ENCODE measurements at places on chromosomes 2 and 18.

DNA sequence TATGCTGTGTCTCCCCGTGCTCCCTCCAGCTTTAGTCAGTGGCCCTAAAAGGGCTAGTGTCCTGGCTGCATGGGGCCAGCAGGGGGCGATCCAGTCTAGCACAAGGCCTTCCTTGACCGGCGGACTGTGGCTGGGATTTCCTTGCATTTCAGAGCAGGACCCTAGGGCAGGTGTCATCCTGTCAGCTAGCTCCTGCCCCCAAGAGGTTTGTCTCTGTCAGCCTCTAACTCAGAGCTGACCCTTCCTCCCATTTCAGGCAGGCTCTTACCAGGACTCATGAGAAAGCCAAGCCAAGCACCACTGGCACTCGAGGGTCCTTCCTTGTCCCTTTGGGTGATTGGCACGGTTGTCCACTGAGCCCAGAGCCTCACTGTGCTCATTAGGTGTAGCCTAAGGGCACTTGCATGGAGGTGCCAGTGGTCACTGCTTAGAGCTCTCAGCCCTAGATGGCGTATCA is 140.3 kb downstream of the RPIA start:
- H3K27ac ChIP-seq: no peak overlapping the region
- peak; percentile 64 for DNase-seq
- H3K36me3 ChIP-seq: no peaks in the 10 kb centered on the region
- H3K4me3 ChIP-seq: no peak overlapping the region
- peaks cover 7% of the 10 kb centered on the region for H3K27me3 ChIP-seq

DNA sequence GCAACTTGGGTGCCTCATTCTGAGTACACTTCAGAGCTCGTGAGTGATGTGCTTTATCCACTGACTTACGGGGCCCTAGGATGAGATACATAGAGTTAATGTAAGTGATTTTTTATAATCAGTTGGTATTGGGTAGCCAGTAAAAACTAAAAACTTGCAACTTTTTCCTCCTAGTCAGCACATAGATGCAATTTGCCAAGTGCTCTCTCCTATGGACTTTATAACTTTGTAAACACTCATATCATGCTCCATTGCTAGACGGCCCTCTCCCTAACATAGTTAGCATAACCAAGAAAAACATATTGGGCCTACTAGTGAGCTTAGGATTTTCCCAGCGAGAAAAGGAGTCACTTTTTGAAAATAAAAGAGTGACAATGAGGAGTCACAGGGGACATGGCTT is 60.4 kb downstream of the PLB1 start:
- DNase-seq: no peak
- no peaks in the 10 kb centered on the region for H3K4me1 ChIP-seq
- no peak overlapping the region for H3K4me3 ChIP-seq
- H3K27ac ChIP-seq: no peak overlapping the region
- H3K36me3 ChIP-seq: no peaks in the 10 kb centered on the region

DNA sequence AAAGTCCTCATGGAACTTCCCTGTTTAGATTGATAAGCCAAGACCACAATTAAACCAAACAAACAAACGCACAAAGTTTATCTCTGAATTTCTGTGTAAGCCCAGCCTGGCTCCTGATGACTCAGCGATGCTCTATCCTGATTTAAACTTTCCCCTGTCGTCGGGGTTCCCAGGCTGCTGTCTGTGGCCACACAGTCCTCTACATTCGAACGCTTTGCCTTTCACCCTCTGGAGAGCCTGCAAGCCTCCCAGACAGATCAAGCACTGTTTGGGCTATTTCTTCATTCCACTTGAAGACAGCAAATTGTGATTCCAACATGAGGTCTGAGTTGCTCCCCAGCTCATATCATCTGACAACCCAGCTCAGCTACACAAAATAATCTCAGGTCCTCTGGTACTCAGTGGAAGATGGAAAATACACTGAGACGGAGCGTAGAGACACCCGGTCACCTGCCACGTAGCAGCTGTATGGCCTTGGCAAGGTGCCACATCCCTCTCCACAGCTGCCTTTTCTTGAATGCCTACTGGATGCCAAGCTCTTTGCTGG is 51.2 kb downstream of the CYRIA start:
- no peaks in the 10 kb centered on the region for H3K36me3 ChIP-seq
- no peak for DNase-seq
- no peak overlapping the region for H3K27ac ChIP-seq

DNA sequence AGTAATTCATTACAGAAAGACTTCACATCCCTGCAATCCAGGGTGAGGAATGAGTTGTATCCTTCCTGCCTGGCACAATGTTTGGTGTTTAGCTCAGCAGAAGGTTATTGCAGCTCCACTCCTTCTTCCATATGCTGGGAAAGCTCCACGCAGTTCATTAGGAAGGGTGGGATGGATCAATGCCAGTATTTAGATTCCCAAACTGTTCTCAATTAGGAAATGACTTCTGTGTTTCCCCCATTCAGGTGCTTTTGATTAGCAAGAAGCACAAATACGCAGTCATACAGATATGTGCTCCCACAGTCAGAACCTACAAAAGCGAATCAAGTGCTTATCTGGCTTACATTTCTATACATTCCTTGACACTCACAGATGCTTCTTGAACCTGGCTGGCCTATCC is 340.6 kb downstream of the NYAP2 start:
- no peak overlapping the region for H3K27ac ChIP-seq
- DNase-seq: no peak
- no peaks in the 10 kb centered on the region for H3K4me1 ChIP-seq
- H3K36me3 ChIP-seq: no peaks in the 10 kb centered on the region

DNA sequence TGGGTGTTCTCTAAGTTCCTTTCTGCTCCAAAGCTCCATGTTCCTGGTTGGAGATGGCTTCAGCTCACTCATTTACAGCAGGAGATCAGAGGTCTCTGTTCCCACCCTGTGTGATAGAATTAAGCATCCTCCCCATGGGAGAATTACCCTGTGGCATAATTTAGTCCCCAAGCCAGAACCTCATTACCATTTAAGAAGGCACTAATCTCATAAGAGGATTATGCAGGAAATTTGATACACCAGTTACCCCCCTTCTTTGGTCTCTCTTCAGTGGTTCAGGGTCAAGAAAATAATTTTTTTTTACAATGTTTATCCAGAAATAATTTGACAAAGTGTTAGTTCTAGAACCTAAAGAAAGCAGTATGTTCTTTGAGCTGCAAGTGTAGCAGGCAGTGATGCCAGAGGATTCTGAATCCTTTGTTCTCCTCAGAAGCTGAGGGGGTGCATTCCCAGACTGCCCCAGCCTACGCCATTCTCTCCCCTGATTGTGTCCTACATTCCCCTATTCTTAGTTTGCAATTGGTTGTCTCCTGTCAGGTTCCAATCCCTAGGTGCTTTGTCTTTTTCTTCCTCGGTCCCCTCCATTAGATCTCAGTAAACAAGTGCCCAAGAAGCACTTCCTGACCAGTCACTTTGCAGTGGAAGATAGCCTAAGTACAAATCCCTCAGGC is 163.6 kb downstream of the PRKCE start:
- H3K27me3 ChIP-seq: no peaks in the 10 kb centered on the region
- H3K27ac ChIP-seq: no peak overlapping the region
- no peak for DNase-seq
- H3K36me3 ChIP-seq: no peaks in the 10 kb centered on the region

GRCh38 chr2:64625299-64626145 is 28.2 kb downstream of the SERTAD2 start:
- no peak for DNase-seq
- H3K27ac ChIP-seq: no peak overlapping the region
- no peak overlapping the region for H3K4me3 ChIP-seq
- H3K36me3 ChIP-seq: no peaks in the 10 kb centered on the region
- peaks cover 13% of the 10 kb centered on the region for H3K4me1 ChIP-seq
- no peaks in the 10 kb centered on the region for H3K27me3 ChIP-seq

DNA sequence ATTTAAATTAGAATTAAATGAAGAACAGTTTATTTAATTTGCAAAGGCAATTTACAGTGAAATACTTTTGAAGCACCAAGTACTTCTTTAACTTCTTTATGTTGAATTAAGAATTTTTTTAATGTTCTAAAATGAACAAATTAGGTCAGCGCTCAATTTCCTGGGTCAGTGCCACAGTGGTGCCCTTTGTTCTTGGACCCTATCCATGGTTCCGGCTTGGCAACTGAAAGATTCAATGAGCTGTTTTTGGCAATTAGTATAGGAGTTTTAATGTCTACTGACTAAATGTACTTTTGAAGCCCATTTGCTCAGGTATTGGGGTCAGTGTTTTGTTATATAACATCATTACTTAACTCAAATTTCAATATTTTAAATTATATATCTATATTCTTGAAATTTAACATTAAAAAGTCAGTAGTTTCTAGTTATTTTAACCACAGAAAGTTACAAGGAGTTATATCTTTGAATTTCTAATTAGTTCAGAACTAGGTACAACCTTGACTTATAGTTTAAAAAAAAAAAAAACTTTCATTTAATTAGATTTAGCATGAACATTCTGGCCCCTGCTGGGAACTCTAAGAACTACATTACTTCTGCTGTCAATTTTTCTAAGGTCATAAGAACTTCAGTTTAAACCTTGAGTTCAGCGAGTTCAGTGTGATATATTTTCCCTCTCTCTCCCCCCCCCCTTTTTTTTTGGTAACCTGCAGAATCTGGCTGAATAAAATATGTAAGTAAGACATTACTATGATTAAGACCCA is 7.6 kb upstream of the MSTN start:
- H3K27me3 ChIP-seq: no peaks in the 10 kb centered on the region
- no peaks in the 10 kb centered on the region for H3K36me3 ChIP-seq
- no peak overlapping the region for H3K4me3 ChIP-seq
- no peaks in the 10 kb centered on the region for H3K4me1 ChIP-seq

- no peak overlapping the region for H3K27ac ChIP-seq
- H3K4me3 ChIP-seq: no peak overlapping the region
- H3K27me3 ChIP-seq: no peaks in the 10 kb centered on the region
- peaks cover 16% of the 10 kb centered on the region for H3K36me3 ChIP-seq
Measured at GRCh38 chr2:202311823-202312388, 46.3 kb downstream of the NOP58 start.

DNA sequence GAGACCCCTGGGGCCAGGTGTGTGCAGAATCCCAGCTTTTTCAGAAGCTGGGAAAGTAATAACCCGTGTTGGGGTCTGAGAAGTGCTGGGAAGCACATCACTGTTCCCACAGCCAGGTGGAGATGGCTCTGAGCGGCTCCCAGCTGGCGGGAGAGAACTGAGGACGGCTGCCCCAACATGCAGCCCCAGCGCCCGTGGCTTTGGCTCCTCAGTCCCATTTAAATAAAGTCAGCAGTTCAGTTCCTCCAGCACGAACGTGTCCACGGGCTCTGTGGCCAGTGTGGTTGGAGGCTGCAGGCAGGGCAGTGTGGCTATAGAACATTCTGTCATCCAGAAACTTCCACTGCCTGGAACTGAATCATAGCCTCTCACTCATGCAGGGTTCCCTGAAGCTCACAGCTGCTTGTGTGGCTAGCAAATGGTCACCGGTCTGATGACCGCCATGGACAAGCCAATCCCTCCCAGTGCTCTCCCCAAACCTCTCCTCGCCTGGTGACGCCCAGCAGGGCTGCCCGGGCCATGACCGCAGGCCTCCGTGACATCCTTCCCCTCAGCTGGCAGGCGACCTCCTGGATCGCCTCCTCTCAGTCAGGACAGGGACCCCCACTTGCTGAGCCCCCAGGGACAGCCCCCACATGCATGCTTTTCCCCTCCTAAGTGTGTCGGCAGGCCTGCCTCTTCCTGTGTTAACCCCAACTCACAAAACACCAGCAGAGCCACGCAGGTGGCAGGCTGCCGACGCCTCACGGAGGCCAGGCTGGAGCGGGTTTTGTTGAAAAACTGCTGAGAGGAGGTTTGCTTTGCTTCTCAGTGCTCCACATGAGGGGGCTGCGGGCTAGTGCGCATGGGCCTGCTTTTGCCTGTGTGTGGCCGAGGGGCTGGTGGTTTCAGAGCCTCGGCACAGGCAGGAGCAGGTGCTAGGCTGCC is 1.3 kb downstream of the RTP5 start:
- H3K27me3 ChIP-seq: peaks cover 2% of the 10 kb centered on the region
- H3K27ac ChIP-seq: no peak overlapping the region
- H3K4me3 ChIP-seq: no peak overlapping the region

DNA sequence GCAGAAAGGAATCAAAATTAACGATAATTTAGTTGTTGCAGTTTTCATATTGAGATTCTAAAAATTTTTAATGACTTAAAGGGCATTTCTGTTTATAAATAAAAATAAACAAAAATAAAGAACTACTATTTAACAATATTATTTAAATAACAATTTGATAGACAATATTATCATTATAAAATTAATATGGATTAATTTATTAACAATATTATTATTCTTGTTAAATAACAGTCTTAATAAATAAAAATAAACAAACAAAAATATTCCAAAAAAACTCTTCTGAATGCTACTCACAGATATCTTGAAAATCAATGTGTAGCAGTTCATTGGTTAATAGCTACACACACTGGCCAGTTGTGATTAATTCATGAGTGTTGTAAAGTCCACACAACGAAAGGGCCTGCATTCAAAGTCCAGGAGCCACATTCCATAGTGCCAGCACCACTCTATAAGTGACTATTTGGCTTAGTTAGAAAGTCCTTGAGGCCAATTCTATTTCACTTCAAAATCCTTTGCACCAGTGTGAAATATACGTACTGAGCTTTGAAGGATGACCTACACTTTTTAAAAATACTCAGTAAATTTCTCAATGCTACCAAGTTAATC is 117.1 kb downstream of the ZNF521 start:
- DNase-seq: no peak
- no peak overlapping the region for H3K4me3 ChIP-seq
- H3K27me3 ChIP-seq: no peaks in the 10 kb centered on the region
- no peak overlapping the region for H3K27ac ChIP-seq
- H3K4me1 ChIP-seq: no peaks in the 10 kb centered on the region

- H3K36me3 ChIP-seq: no peaks in the 10 kb centered on the region
- H3K4me3 ChIP-seq: no peak overlapping the region
- no peak overlapping the region for H3K27ac ChIP-seq
- no peaks in the 10 kb centered on the region for H3K4me1 ChIP-seq
Measured at GRCh38 chr2:144671695-144672455, 152.0 kb upstream of the ZEB2 start.

DNA sequence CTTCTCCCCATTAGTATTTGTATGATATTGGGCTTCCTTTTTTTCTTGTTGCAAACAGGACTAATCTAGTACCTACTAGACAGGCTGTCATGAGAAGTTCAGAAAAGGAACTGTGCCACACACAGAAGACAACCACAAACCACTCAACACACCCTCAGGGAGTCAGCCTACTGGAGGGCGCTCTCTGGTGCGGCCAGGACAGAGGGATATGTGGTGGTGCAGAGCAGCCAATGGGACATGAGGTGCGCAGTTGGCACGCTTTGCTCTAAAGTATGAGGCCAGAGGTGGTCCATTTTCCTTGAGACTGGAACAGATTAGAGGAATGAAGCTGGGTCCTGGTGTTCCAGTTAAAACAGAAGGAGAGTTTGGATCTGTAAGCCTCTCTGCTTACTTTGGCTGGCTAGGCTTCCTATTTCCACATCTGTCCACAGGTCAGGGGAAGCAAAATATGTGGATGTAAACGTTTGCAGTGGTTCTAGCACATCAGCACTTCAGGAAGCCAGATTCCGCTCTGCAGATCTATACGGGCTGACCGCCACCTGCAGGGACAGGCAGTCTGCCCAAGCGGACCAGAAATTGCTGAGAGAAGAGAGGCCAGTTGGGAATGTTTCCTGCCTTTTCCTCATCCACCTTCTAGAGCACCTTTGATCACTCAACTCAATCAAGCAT is 114.1 kb downstream of the GFPT1 start:
- no peak overlapping the region for H3K27ac ChIP-seq
- peaks cover 24% of the 10 kb centered on the region for H3K27me3 ChIP-seq
- no peaks in the 10 kb centered on the region for H3K36me3 ChIP-seq
- no peak overlapping the region for H3K4me3 ChIP-seq

- DNase-seq: no peak
- H3K27ac ChIP-seq: no peak overlapping the region
- peaks cover 1% of the 10 kb centered on the region for H3K27me3 ChIP-seq
- no peaks in the 10 kb centered on the region for H3K4me1 ChIP-seq
- H3K4me3 ChIP-seq: no peak overlapping the region
- H3K36me3 ChIP-seq: no peaks in the 10 kb centered on the region
Measured at GRCh38 chr2:100274076-100274475, 48.2 kb downstream of the LONRF2 start.
